ENCODE measurements at places on chromosomes 11 and 22. TPM values are rescaled to one million over a fixed set of nuclear protein-coding genes. Genes with fewer than 3 reads are reported as not detected.
A peak's percentile ranks its signal among the peaks of the same experiment; 100 is the strongest.

OR52H1 gene
- not detected for total RNA-seq

DNA sequence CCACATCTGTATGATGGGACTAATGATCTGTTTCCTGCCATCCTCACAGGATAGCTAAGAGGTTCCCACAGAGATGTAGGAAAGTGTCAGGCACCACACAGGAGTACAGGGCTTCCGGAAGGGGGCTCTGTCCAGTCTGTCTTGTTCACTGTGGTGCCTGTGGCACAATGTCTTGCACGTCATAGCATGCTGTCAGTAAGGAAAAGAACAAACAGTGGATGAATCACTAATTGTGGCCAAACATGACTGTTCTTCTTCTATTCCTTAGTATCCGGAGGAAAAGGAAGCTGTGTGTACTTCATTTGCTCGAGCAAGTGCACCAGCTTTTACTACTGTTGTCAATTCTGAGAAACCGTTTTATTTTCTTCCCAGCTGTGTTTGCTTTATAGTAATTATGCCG lies 73.4 kb upstream of the YWHAH start:
- no peaks in the 10 kb centered on the region for H3K27me3 ChIP-seq
- H3K27ac ChIP-seq: peak overlapping the region; percentile 30
- H3K4me3 ChIP-seq: no peak overlapping the region

DNA sequence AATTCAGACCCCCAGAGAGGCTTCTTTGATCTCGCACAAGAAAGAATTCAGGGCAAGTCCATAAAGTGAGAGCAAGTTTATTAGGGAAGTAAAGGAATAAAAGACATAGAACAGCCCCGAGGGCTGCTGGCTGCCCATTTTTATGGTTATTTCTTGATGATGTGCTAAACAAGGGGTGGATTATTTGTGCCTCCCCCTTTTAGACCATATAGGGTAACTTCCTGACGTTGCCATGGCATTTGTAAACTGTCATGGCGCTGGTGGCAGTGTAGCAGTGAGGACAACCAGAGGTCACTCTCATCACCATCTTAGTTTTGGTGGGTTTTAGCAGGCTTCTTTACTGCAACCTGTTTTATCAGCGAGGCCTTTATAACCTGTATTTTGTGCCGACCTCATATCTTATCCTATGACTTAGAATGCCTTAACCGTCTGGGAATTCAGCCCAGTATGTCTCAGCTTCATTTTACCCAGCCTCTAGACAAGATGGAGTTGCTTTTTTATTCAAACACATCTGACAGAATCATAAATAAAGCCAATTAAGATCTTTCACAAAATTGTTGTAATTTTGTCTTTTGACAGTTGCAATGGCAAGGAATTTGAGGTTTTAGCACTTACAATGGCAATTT lies 7.6 kb downstream of the DDIAS start:
- no peak overlapping the region for H3K27ac ChIP-seq
- no peaks in the 10 kb centered on the region for H3K27me3 ChIP-seq
- no peaks in the 10 kb centered on the region for H3K4me1 ChIP-seq
- peak; percentile 29 for DNase-seq
- no peak overlapping the region for H3K4me3 ChIP-seq

DNA sequence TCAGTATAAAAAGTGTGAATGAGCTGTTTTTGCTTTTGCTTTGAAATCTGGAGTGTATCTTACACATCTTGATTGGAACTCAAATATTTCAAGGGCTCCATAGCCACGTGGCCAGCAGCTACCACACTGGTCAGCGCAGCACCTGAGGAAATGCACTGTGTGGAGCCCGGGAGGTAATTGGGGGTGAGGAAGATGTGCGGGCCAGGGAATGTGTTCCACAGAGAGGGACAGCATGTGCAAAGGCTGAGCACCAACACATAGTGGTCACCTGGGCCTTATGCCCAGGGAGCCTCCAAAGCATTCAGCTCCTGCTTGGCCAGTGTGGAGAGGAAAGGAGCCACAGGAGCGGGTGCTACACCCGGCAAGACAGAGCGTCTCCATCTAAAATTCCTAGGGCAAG lies 20.8 kb downstream of the RELT start:
- no peak overlapping the region for H3K27ac ChIP-seq
- H3K27me3 ChIP-seq: no peaks in the 10 kb centered on the region
- H3K4me3 ChIP-seq: no peak overlapping the region
- H3K4me1 ChIP-seq: peaks cover 24% of the 10 kb centered on the region
- DNase-seq: no peak

MYO7A gene
- total RNA-seq: not detected

DNA sequence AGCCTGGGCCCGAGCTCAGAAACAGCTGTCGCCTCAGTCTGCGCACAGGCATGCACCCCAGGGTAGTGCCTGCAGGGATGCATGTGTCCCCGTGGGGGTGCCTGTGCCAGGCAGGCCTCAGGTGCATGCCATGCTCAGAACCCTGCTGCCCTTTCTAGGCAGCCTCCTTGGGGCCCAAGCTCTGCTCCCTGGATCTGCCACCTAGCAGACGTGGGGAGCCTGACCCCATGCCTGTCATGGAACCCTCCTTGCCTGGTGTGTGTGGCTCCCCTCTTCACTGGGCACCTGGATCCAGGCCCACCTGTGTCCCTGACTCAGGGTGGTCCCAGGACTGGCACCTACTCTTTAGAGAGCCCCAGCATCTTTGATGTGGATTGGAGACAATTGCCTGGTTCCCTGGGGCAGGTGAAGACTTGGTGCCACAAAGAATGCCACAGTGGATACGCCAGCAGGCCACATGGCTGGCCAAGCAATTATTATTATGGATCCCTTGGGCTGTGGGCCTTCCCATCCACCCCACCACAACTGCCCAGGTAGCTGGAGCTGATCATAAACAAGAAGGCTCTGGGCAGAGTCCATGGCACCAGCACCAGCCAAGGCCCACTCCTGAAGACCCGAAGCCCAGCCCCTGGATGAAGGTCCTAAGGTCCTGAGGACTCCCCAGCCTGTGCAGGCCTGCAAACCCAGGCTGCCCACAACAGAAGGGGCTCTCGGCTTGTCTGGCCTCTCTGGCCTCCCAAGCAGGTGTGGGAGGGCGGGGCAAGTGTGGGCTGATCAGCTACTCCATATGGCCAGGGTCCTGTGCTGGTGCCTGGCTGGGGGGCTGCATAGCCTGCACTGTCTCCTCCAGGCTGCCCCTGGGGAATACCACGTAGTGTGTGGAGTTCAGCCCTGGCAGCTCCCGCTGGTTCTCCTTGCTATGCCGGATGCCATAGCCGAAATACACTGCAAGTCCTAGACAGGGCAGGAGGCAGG lies 3.8 kb downstream of the SLC7A4 start:
- peaks cover 7% of the 10 kb centered on the region for H3K4me1 ChIP-seq
- no peak for DNase-seq
- peaks cover 15% of the 10 kb centered on the region for H3K27me3 ChIP-seq
- no peak overlapping the region for H3K27ac ChIP-seq
- H3K4me3 ChIP-seq: no peak overlapping the region
